ENCODE measurements at places on chromosomes 6 and 20.

- no peak for DNase-seq
Measured at GRCh38 chr20:41293269-41294037, 24.1 kb downstream of the ZHX3 start.

DNA sequence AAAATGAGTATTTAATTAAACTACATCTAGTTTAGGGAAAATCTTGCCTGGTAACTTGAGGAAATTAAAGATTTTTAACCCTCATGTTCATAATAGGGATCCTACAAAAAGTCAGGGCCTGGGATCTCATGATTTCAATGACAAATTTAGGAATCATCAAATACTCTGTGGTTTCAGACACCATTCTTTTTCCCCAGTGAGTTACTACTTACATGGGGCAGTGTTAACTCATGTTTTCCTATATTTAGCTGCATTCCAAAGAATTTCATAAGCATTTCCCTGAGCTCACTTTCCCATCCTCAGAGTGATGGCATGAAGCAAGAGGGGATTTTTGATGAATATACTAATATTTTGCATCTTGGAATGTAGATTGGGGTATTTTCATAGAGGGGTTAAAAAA is 321.7 kb downstream of the CENPW start:
- DNase-seq = no peak

- no peak for DNase-seq
Measured at GRCh38 chr6:122694602-122695001, 84.4 kb downstream of the PKIB start.

GRCh38 chr6:111590209-111590980 is 15.3 kb downstream of the TRAF3IP2 start:
- no peak for DNase-seq

DNA sequence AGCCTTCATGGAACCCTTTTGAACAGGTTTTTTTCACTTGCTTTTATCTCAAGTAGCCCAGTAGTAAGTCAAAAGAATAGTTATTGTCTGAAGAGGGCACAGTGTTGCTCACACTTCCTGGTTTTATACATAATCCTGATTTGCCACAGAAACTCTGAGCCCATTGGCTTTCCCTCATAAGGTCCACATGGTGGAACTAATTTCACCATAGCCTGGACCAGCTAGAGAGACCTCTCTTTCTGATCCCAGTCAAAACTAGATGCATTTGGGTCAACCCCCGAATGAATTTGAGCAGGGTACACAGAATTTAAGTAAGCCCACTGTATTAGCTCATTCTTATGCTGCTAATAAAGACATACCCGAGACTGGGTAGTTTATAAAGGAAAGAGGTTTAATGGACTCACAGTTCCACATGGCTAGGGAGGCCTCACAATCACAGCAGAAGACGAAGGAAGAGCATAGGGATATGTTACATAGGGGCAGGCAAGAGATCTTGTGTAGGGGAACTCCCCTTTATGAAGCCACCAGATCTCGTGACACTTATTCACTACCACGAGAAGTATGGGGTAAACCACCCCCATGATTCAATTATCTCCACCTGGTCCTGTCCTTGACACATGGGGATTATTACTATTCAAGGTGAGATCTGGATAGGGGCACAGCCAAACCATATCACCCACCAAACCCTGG is 6.2 kb downstream of the RWDD2A start:
- DNase-seq = no peak

- DNase-seq = no peak
Measured at GRCh38 chr20:63273635-63274380, 1.2 kb downstream of the ARFGAP1 start.

GRCh38 chr6:41519745-41520699 is 26.2 kb upstream of the FOXP4 start:
- DNase-seq = no peak

DNA sequence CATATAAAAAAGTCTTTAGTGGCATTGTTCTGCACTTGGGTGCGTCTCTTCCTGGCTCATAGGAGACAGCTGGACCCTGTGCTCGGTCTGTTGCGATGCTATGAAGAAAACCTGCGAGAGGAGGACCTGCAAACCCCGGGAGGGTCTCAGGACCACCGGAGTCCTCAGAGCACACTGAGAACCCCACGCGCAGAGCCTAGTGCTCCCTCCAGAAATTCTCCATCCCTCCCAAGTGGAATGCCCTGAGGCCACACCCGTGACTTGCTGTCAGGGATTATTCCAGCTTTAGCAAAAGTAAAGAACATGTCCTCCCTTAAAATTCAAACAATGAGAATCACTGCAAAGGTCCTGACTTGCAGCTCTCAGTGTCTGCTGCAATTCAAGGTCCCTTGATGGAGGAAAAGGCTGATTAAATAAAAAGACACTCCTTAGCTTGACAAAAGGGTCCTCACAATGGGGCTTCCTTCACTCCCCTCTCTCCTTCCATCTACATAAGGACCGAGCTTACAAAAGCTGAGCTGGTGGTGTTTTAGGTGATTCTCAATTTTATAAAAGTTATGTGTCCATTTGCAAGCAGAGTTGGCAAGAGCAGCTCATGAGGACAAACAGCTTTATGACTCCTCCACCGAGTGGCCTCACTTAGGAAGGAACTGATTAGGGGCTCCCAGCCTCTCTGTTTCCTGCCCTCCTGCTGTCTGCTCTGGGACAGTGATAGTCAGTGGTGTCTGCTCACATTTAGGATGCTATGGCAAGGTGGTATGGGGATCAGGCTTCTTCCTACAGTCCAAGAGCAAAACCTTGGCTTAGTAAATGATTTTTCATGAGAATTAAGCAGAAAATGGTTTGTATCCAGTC is 97.0 kb downstream of the RAMACL start:
- no peak for DNase-seq

DNA sequence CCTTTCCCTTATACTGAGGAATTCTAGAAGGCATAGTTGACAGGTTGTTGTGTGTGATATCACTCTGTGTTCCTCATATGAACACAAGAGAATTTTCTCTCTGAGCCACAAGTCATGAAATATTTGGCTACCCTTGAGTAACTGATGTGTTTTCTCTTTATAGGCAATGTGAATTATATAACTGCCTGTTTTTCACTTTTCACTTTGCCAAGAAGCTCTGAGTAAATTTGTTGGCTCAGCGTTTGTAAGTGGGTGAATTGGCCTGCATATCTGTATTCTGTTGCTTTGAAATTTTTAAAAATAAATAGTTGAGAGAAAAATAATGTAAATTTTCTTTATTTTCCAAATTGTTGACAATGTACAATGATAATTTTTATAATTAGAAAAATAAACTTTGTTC is 5.2 kb upstream of the BTBD9 start:
- DNase-seq = no peak

- no peak for DNase-seq
Measured at GRCh38 chr6:20172842-20173456, 39.3 kb downstream of the MBOAT1 start.

- no peak for DNase-seq
Measured at GRCh38 chr6:25698631-25699030, 46.6 kb downstream of the SCGN start.

DNA sequence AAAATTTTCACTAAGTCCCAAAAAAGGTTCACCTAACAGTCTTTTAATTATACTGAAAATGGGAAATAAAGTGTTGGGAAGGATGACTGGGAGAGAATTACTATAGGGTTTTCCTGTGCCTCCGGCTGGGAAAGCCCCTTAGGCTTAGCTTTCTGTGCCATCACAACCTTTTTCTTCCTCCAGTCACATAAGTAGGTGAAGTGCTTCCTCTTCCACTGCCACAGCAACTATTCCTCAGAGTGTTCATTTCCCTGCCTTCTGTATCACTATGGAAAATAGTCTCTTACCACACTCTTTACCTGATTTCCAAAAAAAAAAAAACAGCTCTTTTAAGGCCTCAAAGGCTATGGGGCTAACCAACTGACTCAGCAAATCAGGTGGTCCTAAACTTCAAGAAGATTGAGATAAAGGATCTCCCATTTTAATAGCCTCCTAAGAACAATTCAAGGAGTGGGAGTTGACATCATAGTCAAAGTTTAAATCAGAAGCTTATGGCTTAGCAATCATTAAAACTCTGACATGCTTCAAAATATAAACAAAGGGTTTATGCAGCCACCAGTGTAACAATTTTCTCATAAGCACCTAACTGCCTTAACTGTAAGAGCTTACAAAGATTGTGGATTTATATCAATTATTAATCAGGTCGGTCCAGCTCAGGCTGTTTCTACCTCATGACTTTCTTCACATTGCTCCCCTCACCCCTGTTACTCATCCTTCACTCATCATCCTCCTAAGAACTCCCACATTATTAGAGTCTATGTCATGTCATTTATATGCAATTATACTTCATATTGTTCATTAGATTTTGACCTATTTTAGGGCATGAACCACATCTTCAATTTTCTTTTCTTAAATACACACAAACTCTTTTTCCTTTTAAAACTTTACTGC is 95.3 kb downstream of the RNGTT start:
- no peak for DNase-seq

DNA sequence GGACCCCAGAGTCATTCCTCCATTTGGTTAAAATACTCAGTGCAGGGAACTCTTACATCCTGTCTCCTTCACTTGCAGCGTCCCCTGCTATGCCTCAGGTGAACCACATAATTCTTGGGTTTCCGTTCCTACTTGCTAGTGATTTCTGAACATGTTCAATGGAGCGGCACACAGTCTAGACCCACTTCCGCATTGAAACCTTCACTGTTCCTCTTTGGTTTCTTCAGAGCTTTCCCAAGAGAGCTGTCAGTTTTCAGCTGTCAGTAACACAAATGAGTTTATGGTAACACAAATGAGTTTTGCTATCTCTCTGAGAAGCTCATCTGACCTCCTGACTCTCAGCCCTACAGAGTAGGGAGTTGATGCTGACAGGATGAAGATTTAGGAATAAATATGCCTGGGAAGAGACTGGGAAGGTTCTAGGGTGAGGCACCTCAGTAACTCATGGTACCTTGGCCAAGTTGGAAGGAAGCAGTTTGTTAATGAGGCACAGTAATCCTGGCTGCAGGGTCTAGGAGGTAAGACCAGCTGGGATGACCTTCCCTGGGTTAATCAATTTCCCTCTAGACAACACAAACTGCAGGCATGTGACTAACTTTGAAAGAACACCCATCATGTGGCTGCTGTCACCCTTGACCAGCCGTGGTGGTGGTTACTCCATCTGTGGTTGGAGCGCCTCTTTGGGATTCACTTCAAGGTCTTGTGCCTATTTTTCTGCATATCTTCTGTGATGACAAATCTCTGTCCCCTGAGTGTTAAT is 5.4 kb downstream of the SYS1 start:
- DNase-seq = no peak

DNA sequence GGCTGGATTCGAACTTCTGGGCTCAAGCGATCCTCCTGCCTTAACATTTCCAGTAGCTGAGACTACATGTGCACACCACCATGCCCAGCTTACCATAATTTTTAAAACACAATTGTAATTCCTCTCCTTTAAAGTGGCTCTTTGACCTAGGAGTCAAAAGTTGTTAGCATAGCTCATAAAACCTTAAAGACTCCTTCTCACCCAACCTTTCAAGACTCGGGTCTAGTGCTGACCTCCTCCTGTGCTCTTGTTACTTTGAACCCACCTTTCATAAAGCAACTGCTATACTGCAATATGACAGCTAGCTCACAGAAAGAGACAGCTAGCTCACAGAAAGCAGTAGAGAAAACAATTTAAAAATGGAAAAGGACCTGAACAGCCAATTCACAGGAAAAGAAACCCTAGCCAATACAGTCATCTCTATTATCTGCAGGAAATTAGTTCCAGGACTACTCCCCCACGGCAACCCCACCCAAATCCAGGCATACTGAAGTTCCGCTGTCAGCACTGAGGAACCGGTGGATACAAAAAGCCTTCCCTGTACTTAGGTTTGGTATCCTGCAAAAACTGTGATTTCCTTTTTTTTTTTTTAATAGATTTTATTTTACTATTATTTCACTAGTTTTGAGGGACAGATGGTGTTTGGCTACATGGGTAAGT is 20.3 kb downstream of the SSR1 start:
- no peak for DNase-seq

- no peak for DNase-seq
Measured at GRCh38 chr6:76702187-76702586, 629.7 kb upstream of the IMPG1 start.

Measured in stimulated activated CD4-positive, alpha-beta T cell treated with anti-CD3 and anti-CD28 coated beads, Interleukin-2, amount 100 ng/mL, for 24 hours (primary cell).